Activated T-cell treated with anti-CD3 and anti-CD28 coated beads, Interleukin-2, amount 50 U/mL, for 1 hour (primary cell): ENCODE measurements at places on chromosomes 2 and 18.

DNA sequence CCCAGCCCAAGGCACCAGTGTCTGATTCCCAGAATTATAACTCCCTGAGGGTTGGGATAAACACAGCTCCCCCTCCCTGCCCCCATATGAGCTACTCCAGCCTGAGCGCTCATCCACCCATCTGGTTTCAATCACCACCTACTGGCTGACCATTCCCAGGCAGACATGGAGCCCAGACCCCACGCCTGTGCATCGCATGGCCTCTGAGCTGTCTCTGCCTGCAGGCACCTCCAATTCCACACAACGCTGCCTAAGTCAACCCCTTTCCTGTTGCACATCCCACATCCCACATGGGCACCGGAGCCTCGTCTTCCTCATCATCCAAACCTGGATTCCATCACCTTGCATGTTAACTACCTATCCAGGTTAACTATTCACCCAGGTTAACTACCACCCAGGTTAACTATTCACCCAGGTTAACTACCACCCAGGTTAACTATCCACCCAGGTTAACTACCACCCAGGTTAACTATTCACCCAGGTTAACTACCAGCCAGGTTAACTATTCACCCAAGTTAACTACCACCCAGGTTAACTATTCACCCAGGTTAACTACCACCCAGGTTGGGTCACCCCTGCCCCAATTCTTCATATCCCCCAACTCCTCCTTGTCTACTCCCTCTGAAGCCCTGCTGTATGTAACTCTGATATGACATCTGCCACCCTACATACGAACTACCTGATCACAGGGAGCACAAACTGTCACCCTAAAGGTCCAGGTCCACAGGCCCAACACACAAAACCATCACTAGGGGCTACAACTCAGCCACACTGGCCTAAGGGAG, 47.8 kb downstream of the TEX51 start:
- DNase-seq = no peak

GRCh38 chr18:8847066-8847755, 141.9 kb downstream of the MTCL1 start:
- no peak for DNase-seq

GRCh38 chr18:44850001-44850400, 169.3 kb downstream of the SETBP1 start:
- DNase-seq = no peak

GRCh38 chr2:159251296-159252173, 35.0 kb downstream of the WDSUB1 start:
- DNase-seq = no peak

GRCh38 chr2:102020596-102021170, 28.9 kb downstream of the IL1R2 start:
- DNase-seq = peak; percentile 85

- peak; percentile 12 for DNase-seq
These were observed 29.6 kb downstream of the ARL4C start for GRCh38 chr2:234467289-234467688.

DNA sequence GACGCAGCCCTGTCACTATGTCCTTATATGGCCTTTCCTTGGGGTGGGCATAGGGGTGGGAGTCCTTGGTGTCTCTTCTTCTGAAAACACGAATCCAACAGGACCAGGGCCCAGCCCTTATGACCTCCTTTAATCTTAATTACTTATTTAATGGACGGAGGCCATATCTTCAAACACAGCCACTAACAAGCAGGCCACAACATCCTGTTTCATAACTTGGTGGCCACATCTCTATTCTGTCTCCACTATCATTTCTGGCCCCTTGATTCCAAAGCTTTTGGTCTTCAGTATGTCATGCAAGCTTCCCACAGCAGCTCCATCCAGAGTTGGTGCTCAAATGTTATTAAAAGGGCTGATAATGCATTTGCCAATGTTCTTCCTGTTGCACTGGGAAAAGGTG, 287.3 kb upstream of the SMIM21 start:
- DNase-seq = no peak

DNA sequence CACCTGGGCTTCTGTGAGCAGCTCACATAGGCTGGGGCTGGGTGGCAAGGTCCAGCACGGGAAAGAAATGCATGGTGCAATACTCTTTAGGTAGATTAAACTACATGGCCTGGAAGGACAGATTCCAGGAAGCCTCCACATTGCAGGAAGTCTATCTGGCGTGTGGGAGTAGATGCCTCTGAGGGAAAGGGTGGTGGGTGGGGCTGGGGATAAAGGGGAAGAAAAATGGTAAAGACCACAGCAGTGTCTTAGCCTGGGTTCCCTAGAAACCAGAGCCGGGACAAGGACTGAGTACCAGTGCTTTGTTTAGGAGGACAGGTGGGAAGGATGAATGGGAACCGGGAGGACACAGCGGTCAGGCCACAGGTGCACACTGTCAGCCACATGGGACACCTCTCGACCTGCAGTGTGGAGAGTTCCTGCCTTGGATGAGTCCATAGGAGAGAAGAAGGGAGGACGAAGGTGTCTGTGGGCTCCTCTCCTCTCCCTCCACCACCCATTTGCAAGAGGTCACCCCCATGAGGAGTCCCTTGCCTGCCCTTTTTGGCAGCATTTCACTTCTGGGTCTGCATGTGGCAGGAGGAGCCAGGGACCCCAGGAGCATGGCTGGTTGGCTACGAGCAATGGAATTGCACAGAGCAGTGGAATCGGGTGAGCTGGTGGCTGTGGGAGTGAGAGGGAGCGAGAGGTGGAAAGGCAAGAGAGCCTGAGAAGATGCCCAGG, 91.5 kb upstream of the HS6ST1 start:
- DNase-seq = no peak

- no peak for DNase-seq
These were observed 1265.5 kb upstream of the ACVR2A start for GRCh38 chr2:146579147-146579930.
